Epithelial cell of umbilical artery (primary cell): ENCODE measurements at places on chromosomes 4 and X. TPM values are rescaled to one million over a fixed set of nuclear protein-coding genes. Genes with fewer than 3 reads are reported as not detected.

FAM184B gene
- total RNA-seq: not detected in 2 replicates

SPOCK3 gene
- 0.32 TPM in 1 of 2 replicates, not detected in the other for total RNA-seq

P2RY4 gene
- not detected in 2 replicates for total RNA-seq

FOXP3 gene
- total RNA-seq: not detected in 2 replicates

NSDHL gene
- total RNA-seq: 23.7 and 34.0 TPM in 2 replicates

SPANXC gene
- total RNA-seq: not detected in 2 replicates

STATH gene
- total RNA-seq: not detected in 2 replicates

SLC38A5 gene
- total RNA-seq: 25.1 and 27.3 TPM in 2 replicates

CYSLTR1 gene
- total RNA-seq: not detected in 2 replicates

HELT gene
- total RNA-seq: not detected in 2 replicates

FGG gene
- not detected in 2 replicates for total RNA-seq

MAGEA3 gene
- not detected in 2 replicates for total RNA-seq

IQSEC2 gene
- total RNA-seq: 2.6 and 2.9 TPM in 2 replicates

MAMLD1 gene
- 0.32 and 0.91 TPM in 2 replicates for total RNA-seq

SEPTIN6 gene
- 24.9 and 27.6 TPM in 2 replicates for total RNA-seq

NDP gene
- total RNA-seq: 0.15 and 1.3 TPM in 2 replicates

STK32B gene
- 9.4 and 18.1 TPM in 2 replicates for total RNA-seq

TMSB15A gene
- total RNA-seq: 4.1 and 15.9 TPM in 2 replicates

CYBB gene
- total RNA-seq: not detected in 2 replicates

IRF2 gene
- total RNA-seq: 15.6 and 28.9 TPM in 2 replicates

VEGFC gene
- total RNA-seq: 18.4 and 26.0 TPM in 2 replicates

ATP11C gene
- total RNA-seq: 61.4 and 65.2 TPM in 2 replicates

SLC4A4 gene
- 0.76 and 0.97 TPM in 2 replicates for total RNA-seq

SLIT2 gene
- 33.3 and 50.0 TPM in 2 replicates for total RNA-seq

MAGEC2 gene
- not detected in 2 replicates for total RNA-seq

STARD8 gene
- total RNA-seq: 3.2 and 6.1 TPM in 2 replicates

CXXC4 gene
- 0.32 TPM in 1 of 2 replicates, not detected in the other for total RNA-seq

GSX2 gene
- not detected in 2 replicates for total RNA-seq

CLGN gene
- 0.32 and 2.1 TPM in 2 replicates for total RNA-seq

RASL11B gene
- total RNA-seq: 0.15 TPM in 1 of 2 replicates, not detected in the other

ZDHHC15 gene
- total RNA-seq: not detected in 2 replicates

BEX4 gene
- total RNA-seq: 29.9 and 33.4 TPM in 2 replicates

CLIC2 gene
- total RNA-seq: under 0.01 and 0.30 TPM in 2 replicates

UGT2A1 gene
- 0.65 and 1.8 TPM in 2 replicates for total RNA-seq

CNGA1 gene
- 0.32 TPM in 1 of 2 replicates, not detected in the other for total RNA-seq

SMS gene
- total RNA-seq: 291 and 301 TPM in 2 replicates

GPRIN3 gene
- total RNA-seq: 1.8 and 8.8 TPM in 2 replicates

NPY1R gene
- under 0.01 and 0.15 TPM in 2 replicates for total RNA-seq

ABLIM2 gene
- total RNA-seq: under 0.01 and 5.0 TPM in 2 replicates

PTPN13 gene
- 4.5 and 12.5 TPM in 2 replicates for total RNA-seq

TEX13D gene
- total RNA-seq: not detected in 2 replicates

SHROOM3 gene
- total RNA-seq: 2.6 and 3.6 TPM in 2 replicates

F8A2 gene
- total RNA-seq: not detected in 2 replicates

MED28 gene
- total RNA-seq: 8.8 and 17.9 TPM in 2 replicates

TRIM61 gene
- under 0.01 TPM in 1 of 2 replicates, not detected in the other for total RNA-seq

ARHGAP6 gene
- 0.30 and 0.32 TPM in 2 replicates for total RNA-seq
